Liver (tissue), 10 donors: ENCODE measurements at places on chromosomes 5 and 9. TPM values are rescaled to one million over a fixed set of nuclear protein-coding genes. Genes with fewer than 3 reads are reported as not detected.

GRCh38 chr5:28954074-28954473, 1915.7 kb upstream of the CDH9 start:
- DNase-seq = no peak

GRCh38 chr5:132224716-132225115, 2.9 kb downstream of the P4HA2 start:
- no peak for DNase-seq

GRCh38 chr9:131517761-131518190, 13.3 kb downstream of the UCK1 start:
- no peak for DNase-seq

The MYMK gene
- not detected for total RNA-seq

The BTNL8 gene
- total RNA-seq = 0.67 TPM
